ENCODE measurements at places on chromosomes 4 and X.

- ATAC-seq = no peak
Measured at GRCh38 chr4:150033901-150034300, 44.3 kb upstream of the DCLK2 start.

DNA sequence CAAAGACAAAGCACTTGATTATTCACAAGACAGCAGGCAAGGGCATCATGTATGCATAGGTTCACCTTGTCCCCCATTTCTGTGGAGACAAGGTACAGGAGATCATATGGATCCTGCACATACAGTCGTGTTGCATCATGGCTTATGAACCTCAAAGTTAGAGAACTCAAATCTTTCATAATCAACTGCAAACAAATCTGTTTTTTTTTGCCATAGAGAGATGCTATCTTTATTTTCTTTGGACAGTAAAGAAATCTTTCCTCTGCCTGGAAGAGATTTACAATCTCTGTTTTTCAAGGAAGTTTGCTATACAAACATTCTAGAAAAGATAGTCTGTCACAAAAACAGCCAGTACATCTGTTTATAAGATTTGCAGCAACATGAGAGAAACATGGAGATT, 578.8 kb downstream of the ANKRD50 start:
- no peak for ATAC-seq

GRCh38 chr4:153468587-153468986, 2.4 kb downstream of the TMEM131L start:
- no peak for ATAC-seq

DNA sequence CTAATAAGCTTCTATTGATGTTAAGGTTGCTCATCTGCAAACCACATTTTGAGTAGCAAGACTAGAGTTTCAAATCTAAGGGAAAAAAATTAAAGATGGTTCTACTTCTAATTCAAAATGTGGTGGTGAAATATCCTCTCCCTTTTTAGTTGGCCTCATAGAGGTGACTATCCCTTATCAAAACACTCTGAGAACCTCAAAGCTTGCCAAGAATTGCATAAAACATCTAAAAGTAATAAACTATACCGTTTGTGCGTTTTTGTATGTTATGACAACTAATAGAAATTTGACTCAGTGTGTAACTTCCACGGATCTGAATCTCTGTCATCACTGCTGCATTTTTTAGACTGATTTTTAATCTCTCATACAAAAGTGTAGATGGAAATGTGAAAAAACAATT, 672.8 kb upstream of the GALNT7 start:
- no peak for ATAC-seq

GRCh38 chr4:41795796-41796385, 47.4 kb upstream of the PHOX2B start:
- no peak for ATAC-seq

DNA sequence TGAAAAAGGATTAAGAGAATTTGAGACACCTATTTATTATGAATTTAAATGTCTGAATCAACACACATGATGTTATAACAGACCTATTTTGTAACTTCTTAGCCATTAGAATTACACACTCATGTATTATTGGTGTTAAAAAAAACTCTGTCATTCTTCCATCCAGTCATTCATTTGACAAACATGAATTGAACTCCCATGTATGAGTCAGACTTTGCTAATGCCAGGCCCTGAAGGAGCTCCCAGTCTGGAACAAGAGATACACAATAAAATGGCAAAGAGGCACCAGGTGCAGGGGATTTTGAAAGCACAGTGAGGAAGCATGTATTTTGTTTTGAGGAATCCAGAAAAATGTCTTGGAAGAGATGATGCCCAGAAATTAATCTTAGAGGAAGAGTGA, 87.7 kb upstream of the EFHC2 start:
- ATAC-seq = no peak

GRCh38 chr4:169601016-169601771, 11.2 kb downstream of the NEK1 start:
- no peak for ATAC-seq

GRCh38 chr4:38782452-38783108, at the start of gene TLR10:
TSS of gene TLR10 (minus strand) at chr4:38782990. CDS start at chr4:38775590, 7,400 bp downstream.
- ATAC-seq = peak; percentile 66

GRCh38 chr4:88040707-88041106, 33.3 kb downstream of the PKD2 start:
- ATAC-seq = no peak

GRCh38 chr4:180153587-180153986, 2089.6 kb upstream of the TENM3 start:
- ATAC-seq = no peak

- ATAC-seq = no peak
Measured at GRCh38 chr4:150126864-150127203, 48.6 kb downstream of the DCLK2 start.

Data from activated CD4-positive, CD25-positive, alpha-beta regulatory T cell treated with anti-CD3 and anti-CD28 coated beads, Interleukin-2, amount 50 U/mL, for 24 hours (primary cell).